Ovary (tissue), 10 donors: ENCODE measurements at places on chromosomes 4 and X.

DNA sequence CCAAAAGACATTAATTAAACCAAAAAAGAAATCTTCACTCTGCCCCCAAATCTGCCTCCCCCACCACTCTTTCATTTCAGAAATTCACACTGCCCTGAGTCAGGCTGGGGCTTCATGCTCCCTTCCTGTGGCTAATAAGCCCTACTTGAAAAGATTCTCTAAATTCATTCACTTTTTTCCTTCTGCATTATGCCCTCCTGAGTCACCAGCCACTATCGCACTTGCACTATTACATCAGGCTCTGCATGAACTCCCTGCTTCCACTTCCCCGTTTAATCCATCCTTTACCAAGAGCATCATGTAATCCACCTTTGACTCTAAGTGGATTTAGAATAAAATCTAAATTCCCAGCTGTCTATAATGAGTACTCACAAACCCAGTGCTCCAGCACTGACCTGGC lies 295.4 kb upstream of the KLF3 start:
- no peak overlapping the region for H3K4me3 ChIP-seq
- H3K27me3 ChIP-seq = no peaks in the 10 kb centered on the region
- peaks cover 10% of the 10 kb centered on the region for H3K4me1 ChIP-seq
- H3K36me3 ChIP-seq = no peaks in the 10 kb centered on the region
- no peak overlapping the region for H3K27ac ChIP-seq

DNA sequence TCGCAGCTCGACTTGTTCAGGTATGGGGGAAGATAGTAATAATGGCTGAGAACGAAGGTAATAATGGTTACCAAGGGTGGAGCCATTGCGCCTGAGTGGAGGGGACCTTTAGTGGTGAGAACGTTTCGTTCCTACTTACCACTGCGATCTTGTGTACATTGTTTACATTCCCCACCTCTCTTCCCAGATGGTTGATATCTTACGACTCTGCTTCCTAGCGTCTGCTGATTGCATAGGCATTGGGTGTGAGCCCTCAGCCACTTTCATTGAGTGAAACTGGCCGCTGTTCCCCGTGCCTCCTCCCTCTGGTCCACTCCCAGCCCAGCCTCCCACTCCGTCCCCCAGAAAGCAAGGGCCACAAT lies 850 bp downstream of the IGBP1 start:
- H3K36me3 ChIP-seq = no peaks in the 10 kb centered on the region
- peaks cover 1% of the 10 kb centered on the region for H3K4me1 ChIP-seq
- H3K27me3 ChIP-seq = no peaks in the 10 kb centered on the region
- H3K4me3 ChIP-seq = peak overlapping the region; percentile 54
- H3K27ac ChIP-seq = no peak overlapping the region

GRCh38 chrX:10619425-10620046 lies 849 bp downstream of the MID1 start:
- no peaks in the 10 kb centered on the region for H3K27me3 ChIP-seq
- peak overlapping the region; percentile 52 for H3K4me3 ChIP-seq
- no peaks in the 10 kb centered on the region for H3K36me3 ChIP-seq
- H3K4me1 ChIP-seq = peaks cover 3% of the 10 kb centered on the region
- H3K27ac ChIP-seq = peak overlapping the region; percentile 72

- H3K4me1 ChIP-seq = no peaks in the 10 kb centered on the region
- DNase-seq = no peak
- H3K4me3 ChIP-seq = no peak overlapping the region
- no peaks in the 10 kb centered on the region for H3K36me3 ChIP-seq
Measured at GRCh38 chr4:128630871-128631270, 178.6 kb upstream of the JADE1 start.

DNA sequence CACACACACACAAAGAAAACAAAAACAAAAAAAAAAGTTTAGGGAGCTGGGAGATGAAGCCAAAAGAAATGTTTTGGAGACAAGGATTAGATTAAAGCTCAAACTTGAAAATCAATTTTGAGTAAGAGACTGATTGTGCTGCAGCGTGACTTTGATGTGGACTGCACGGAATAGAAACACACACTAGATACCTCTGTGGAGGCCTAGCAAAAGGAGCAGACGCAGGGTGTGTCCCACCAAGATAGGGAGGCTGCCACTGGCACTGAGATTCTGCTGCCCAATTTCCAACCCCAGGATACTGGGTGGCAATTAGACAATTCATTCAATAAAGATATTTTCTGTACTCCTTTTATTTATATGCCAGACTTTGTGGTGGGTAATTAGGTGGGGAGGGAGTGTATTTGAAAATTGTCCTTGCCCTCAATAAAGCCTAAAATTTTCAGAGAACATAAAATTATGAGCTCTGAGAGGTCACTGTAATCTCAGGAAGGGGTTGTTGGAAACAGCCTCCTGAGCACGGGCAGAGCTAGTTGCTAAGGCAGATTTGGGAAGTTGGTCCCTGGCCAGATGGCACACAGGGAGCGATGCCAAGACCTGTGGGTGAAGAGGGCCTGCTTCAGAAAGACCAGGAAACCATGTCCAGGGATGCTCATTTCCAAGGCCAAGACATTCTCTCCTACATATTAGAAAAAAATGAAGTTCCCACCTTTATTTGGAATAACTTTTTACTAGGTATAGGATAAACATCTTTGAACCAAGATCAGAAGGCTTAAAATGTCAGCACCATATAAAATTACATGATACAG lies 1.9 kb upstream of the PPP3CA start:
- no peak overlapping the region for H3K27ac ChIP-seq
- no peak overlapping the region for H3K4me3 ChIP-seq

DNA sequence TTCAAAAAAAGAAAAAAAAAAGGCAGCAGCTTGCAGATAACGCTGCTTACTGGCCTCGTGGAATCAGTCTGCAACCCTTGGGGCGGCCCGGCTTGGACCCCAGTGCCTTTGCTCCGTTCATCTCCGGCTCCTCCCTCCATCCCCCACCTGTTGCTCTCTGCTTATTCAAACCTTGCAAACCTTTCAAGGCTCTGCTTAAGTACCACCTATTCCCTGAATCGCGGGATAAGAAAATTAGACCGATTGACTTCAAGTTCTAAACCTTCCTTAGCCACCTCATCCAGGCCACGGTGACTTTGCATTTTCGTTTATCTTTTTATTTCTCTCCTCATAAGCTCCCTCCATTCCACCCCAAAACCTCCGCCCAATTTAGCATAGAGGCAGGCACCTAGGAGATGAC lies 1.4 kb upstream of the PHKA1 start:
- H3K27ac ChIP-seq = no peak overlapping the region
- no peak for DNase-seq
- H3K4me1 ChIP-seq = no peaks in the 10 kb centered on the region
- H3K4me3 ChIP-seq = no peak overlapping the region
- no peaks in the 10 kb centered on the region for H3K27me3 ChIP-seq
- H3K36me3 ChIP-seq = no peaks in the 10 kb centered on the region

DNA sequence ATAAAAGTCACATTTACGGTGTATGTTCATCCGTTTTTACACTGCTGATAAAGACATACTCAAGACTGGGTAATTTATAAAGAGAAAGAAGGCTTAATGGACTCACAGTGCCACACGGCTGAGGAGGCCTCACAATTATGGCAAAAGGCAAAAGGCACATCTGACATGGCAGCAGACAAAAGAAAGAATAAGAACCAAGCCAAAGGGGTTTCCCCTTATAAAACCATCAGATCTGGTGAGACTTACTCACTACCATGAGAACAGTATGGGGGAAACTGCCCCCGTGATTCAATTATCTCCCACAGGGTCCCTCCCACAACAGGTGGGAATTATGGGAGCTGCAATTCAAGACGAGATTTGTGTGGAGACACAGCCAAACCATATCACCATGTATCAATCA lies 7.3 kb upstream of the GUCY1B1 start:
- no peak overlapping the region for H3K27ac ChIP-seq
- no peaks in the 10 kb centered on the region for H3K27me3 ChIP-seq
- H3K4me3 ChIP-seq = no peak overlapping the region
- H3K36me3 ChIP-seq = no peaks in the 10 kb centered on the region
- H3K4me1 ChIP-seq = peaks cover 1% of the 10 kb centered on the region
- DNase-seq = no peak

DNA sequence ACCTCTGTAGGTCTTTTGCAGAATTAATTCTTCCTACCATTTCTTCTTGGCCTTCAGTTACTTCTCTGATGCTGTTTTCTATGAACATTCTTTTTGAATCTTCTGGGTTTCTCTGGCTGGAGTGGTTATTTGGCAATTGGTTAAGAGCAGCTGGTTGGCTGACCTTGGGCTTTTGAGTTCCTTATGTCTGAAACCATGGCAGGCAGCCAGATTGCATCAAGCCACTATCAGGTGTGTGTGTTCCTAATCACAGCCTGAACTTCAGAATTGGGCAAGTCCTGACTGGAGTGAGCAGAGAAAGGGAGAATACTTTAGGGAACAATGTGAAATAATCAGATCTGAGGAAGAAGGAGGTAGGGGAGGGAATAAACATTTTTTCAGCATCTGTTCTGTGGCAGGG lies 90.2 kb downstream of the ARHGAP10 start:
- peaks cover 23% of the 10 kb centered on the region for H3K4me1 ChIP-seq
- peak; percentile 85 for DNase-seq
- no peak overlapping the region for H3K27ac ChIP-seq
- no peak overlapping the region for H3K4me3 ChIP-seq
- no peaks in the 10 kb centered on the region for H3K36me3 ChIP-seq
- H3K27me3 ChIP-seq = no peaks in the 10 kb centered on the region

DNA sequence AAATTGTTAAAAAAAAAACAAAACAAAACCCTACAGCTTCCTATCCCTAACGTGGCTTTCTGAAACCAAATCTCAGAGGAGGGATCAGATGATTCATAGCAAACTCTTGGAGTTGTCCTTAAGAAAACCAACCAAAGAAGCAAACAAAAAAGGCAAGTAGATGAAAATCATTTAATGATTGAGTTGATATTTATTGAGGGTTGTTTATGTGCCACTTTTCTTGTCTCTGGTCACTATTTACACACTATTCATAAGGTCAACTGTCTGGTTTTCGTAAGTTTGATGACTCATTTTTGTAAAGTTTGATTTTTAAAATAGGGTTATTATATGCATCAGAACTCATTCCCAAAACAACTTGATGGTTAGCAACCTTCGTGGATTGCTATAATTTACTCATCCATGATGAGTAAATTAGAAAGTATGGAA lies 133.4 kb downstream of the UNC5C start:
- H3K27me3 ChIP-seq = no peaks in the 10 kb centered on the region
- DNase-seq = no peak
- H3K4me1 ChIP-seq = no peaks in the 10 kb centered on the region
- H3K27ac ChIP-seq = no peak overlapping the region
- H3K4me3 ChIP-seq = no peak overlapping the region

- peak overlapping the region; percentile 58 for H3K4me3 ChIP-seq
- H3K36me3 ChIP-seq = no peaks in the 10 kb centered on the region
- DNase-seq = no peak
- no peaks in the 10 kb centered on the region for H3K27me3 ChIP-seq
- H3K27ac ChIP-seq = no peak overlapping the region
Measured at GRCh38 chr4:137529432-137529831, 2.9 kb downstream of the PCDH18 start.

DNA sequence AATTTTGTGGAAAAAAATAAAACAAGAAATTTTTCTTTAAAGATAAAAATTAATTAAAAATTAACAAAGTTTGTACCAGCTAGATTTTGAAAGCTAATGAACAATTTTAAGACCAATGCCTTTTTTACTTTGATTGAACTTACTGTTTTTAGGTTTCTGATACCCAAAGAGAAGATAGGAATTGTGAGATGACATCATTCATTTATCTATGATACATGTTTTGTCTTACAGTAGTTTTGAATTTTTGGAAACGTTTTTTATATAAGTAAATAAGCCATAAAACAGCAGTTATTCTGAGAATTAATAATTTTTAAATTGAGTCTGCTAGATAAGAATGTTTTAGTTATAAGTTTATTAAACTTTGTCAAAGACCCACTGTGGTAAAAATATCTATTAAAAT lies 65.0 kb upstream of the GPR174 start:
- no peaks in the 10 kb centered on the region for H3K36me3 ChIP-seq
- no peak overlapping the region for H3K4me3 ChIP-seq
- no peak for DNase-seq
- H3K4me1 ChIP-seq = no peaks in the 10 kb centered on the region
- H3K27ac ChIP-seq = no peak overlapping the region

DNA sequence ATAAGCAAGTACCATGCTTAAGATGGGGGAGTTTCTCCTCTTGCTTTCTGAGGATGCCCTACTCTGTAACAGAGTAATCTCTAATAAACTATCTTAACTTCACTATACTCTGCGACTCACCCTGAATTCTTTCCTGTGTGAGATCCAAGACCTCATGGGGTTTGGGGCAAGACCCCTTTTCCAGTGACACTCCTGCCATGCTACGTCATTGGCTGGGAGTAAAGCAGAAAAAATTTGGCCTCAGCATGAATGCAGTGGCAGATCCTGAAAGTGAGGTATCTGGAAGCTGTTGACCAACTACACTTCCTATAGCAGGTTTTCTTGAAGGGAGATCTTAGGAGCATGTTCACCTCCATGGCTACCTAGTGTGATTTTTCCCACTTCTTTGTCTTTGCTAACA lies 109.1 kb upstream of the MED14 start:
- H3K27ac ChIP-seq = no peak overlapping the region
- peaks cover 1% of the 10 kb centered on the region for H3K4me1 ChIP-seq
- no peaks in the 10 kb centered on the region for H3K27me3 ChIP-seq
- H3K4me3 ChIP-seq = no peak overlapping the region
- no peaks in the 10 kb centered on the region for H3K36me3 ChIP-seq

DNA sequence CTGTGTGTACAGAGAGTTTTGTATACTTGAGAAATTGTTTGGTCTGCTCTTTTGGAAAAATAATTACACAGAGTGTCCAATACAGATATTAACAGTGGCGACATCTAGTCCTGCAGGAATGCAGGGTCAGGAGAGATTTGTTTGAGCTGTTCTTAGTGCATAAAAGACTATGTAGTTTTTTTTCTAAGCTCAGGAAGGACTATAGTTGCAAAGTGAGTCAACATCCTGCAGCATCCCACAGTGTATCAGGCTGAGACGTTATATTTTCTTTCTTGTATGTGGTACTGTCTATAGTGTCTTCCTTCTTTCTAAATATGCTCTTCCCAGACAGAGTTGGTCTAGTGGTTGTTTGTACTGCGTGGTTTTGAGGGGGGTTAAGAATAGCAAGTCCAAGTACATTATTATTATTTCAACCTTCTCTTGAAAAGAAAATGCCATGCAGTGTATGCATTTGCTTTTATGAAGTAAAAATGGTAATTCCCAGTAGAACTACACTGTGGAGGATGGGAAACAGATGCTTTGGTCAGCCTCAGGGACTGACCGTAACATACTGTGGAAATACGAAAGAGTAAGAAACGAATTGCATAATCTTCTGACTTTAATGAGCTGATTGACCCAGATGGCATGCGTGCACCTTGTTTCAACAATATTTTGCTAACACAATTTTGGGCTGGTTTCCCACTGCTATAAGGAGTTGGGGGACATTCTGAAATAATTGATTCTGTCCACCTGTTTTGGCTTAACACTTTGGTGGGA lies 67.4 kb downstream of the DMP1 start:
- H3K36me3 ChIP-seq = no peaks in the 10 kb centered on the region
- no peak overlapping the region for H3K4me3 ChIP-seq
- no peaks in the 10 kb centered on the region for H3K27me3 ChIP-seq
- no peaks in the 10 kb centered on the region for H3K4me1 ChIP-seq
- no peak for DNase-seq
